ENCODE measurements at places on chromosomes 3 and 15. TPM values are rescaled to one million over a fixed set of nuclear protein-coding genes. Genes with fewer than 3 reads are reported as not detected.

DNA sequence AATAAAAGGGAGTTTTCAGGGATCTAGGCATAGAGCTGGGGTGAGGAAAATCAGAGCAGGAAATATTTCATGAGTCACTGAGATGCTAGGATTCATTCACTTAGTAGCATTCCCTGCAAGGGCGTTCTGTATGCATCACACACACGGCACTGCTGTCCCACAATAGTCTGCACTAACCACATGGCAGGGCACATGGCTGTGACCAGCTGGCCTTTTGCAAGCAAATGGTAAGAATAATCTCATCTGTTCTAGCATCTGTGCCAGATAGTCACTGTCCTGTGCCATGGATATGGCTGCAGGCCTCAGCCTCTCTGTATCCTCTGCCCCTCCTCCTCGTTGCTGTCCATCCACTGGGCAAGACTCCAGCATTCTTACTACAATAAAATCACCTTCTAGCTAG lies 37.8 kb downstream of the BOC start:
- H3K27ac ChIP-seq: no peak overlapping the region
- no peaks in the 10 kb centered on the region for H3K4me1 ChIP-seq
- H3K4me3 ChIP-seq: no peak overlapping the region
- no peaks in the 10 kb centered on the region for H3K27me3 ChIP-seq

Gene TAMM41
- total RNA-seq: 28.6 TPM

DNA sequence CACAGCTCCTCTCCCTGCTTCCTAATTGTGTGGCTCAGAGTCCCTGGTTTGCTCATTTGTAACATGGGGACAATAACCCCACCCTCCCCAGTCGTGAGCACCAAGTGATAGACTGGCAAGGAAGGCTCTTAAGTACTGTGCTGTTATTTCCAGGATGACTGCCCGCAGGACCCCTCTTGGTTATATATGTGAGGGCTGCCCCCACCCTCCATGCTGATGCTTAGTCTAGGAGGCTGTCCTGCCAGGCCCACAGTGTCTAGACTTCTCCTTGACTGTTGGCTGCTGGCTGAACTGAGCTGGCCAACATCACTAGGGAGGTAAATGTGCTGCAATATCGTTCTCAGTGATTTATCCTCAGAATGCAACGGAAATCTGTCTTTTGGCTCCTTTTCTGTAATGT lies 45.1 kb downstream of the RAB11A start:
- H3K4me1 ChIP-seq: no peaks in the 10 kb centered on the region
- no peak for DNase-seq
- H3K4me3 ChIP-seq: no peak overlapping the region

DNA sequence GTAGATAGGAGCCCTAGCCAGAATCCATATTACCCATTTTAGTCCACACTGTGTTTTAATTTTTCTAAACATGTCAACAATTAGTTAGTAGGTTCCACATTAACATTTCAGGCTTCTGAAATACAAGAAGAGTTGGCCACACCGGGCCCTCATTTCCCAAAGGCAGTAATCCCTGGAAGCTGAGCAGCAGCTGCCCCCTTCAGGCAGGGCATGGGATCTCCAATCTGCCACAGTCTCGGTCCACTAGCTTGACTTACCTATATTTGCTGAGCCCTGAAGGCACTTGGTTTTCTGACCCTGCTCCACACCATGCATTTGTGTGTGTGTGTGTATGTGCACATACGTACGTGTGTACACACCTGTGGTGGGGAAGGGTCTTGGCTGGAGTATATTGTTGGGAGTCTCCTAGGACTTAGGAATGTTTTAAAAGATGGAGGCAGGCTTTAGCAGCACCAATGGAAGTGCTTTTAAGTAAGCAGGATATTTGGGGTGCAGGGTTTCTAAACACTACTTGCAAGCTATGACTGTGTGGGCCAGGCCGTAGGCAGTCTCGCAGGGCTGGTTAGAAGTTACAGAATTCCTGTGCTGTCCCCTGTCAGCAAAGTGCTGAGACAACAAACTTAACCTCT lies 71.2 kb upstream of the SOX14 start:
- no peak for DNase-seq
- no peak overlapping the region for H3K27ac ChIP-seq
- no peak overlapping the region for H3K4me3 ChIP-seq
- H3K36me3 ChIP-seq: no peaks in the 10 kb centered on the region

GRCh38 chr3:195458316-195458717 lies 15.5 kb upstream of the ACAP2 start:
- H3K27ac ChIP-seq: peak overlapping the region; percentile 59
- no peaks in the 10 kb centered on the region for H3K27me3 ChIP-seq
- H3K36me3 ChIP-seq: no peaks in the 10 kb centered on the region
- H3K4me3 ChIP-seq: peak overlapping the region; percentile 45

GRCh38 chr15:51970132-51970817 lies 1.3 kb downstream of the LEO1 start:
- no peak overlapping the region for H3K27ac ChIP-seq
- no peaks in the 10 kb centered on the region for H3K27me3 ChIP-seq
- DNase-seq: no peak
- H3K4me1 ChIP-seq: peaks cover 13% of the 10 kb centered on the region

- DNase-seq: no peak
- H3K4me3 ChIP-seq: no peak overlapping the region
These were observed 357.7 kb downstream of the OTOL1 start for GRCh38 chr3:161854232-161854771.

DNA sequence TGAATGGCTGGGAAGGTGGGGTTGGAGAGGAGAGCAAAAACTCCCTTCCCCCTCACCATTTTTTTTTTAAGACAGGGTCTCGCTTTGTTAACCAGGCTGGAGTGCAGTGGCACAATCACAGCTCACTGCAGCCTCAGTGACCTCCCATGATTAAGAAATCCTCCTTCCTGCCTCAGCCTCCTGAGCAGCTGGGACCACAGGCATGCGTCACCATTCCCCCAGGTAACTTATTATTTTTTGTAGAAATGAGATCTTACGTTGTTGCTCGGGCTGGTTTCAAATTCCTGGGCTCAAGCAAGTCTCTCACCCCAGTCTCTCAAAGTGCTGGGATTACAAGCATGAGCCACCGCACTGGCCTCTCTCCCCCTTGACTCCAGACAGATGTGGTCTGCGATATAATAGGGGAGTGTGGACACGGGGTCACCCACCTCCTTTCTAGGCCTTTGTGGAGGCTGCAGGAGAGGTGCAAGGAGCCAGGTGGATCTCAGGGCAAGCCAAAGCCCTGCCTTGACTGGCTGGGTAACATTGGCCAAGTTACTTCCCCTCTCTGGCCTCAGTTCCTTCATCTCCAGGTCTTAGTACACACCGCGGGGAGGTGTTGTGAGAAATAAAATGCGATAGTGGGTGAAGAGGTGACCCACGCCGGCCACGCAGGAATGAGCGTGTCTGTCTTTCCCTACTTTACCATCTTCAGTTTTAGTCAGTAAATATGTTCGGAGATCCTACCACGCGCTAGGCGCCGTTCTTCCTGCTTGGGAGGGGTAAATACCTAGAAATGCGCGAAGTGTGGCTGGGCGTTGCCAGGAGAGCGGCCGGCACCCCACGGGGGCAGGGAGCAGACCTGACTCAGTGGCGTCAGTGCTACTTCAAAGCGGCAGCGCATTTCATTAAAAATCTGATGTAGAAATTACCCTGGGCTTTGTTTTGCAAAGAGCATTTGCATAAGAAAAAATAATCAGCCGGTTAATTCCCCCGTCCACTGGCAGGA lies 20.2 kb upstream of the CORO2B start:
- no peak overlapping the region for H3K27ac ChIP-seq
- H3K4me3 ChIP-seq: no peak overlapping the region
- peaks cover 4% of the 10 kb centered on the region for H3K4me1 ChIP-seq
- H3K27me3 ChIP-seq: no peaks in the 10 kb centered on the region
- H3K36me3 ChIP-seq: no peaks in the 10 kb centered on the region

DNA sequence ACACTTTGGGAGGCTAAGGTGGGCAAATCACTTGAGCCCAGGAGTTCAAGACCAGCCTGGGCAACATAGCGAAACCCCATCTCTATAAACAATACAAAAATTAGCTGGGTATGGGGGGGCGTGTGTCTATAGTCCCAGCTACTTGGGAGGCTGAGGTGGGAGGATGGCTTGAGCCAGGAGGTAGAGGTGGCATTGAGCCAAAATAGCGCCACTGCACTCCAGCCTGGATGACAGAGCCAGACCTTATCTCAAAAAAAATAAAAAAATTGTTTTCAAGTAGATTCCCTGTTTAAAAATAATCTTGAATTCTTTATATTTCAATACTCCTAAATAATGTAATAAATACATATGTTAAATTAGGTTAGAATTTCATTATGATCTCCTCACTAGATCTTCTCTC lies 9.8 kb downstream of the HMCES start:
- H3K27me3 ChIP-seq: no peaks in the 10 kb centered on the region
- H3K27ac ChIP-seq: no peak overlapping the region
- H3K36me3 ChIP-seq: peaks cover 15% of the 10 kb centered on the region

Gene CLDN1
- not detected for total RNA-seq

Gene SNTN
- not detected for total RNA-seq

DNA sequence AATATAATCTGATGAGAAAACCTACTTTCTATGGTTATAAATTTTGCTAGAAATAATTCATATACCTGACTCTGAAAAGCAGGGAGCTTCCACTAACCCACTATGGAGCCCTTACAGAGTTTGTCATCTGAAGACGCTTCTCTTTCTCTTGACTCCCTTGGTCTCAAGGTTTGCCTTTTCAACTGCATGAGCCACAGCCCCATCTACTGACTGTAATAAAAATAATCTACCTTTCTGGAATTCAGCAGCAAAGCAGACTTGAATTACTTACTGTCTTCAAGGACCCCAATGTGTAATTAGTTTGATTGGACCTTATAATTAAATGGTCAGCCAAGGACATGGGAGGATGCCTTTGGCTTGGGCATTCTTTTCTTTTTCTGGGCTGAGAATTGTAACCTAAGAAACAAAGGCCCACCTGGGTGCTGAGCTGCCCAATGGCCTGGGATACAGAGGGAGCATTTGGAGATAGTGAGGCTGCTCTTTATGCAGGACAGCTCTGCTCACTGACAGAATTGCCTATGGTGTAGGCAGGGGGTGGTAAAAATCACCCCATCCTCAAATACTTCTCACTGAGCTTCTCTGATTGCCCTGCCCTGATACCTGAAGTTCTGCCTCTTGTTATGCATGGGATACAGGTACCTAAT lies 178.6 kb upstream of the TRIM42 start:
- no peaks in the 10 kb centered on the region for H3K4me1 ChIP-seq
- H3K36me3 ChIP-seq: no peaks in the 10 kb centered on the region
- no peaks in the 10 kb centered on the region for H3K27me3 ChIP-seq
- no peak overlapping the region for H3K27ac ChIP-seq

- no peak overlapping the region for H3K4me3 ChIP-seq
- H3K27me3 ChIP-seq: no peaks in the 10 kb centered on the region
- H3K36me3 ChIP-seq: no peaks in the 10 kb centered on the region
- H3K4me1 ChIP-seq: peaks cover 11% of the 10 kb centered on the region
These were observed 2.0 kb downstream of the CIB2 start for GRCh38 chr15:78129077-78129750.

GRCh38 chr3:47802734-47803479 lies at the start of gene DHX30:
DHX30 (plus strand) TSS chr3:47803138; CDS start chr3:47810684, 7,546 bp downstream.
- peak; percentile 87 for DNase-seq
- H3K4me1 ChIP-seq: peaks cover 12% of the 10 kb centered on the region
- H3K4me3 ChIP-seq: peak within 1 kb of the TSS; percentile 65
- peak within 1 kb of the TSS; percentile 92 for H3K27ac ChIP-seq
- no peaks in the 10 kb centered on the region for H3K27me3 ChIP-seq

Gene PLCH1
- 0.56 TPM for total RNA-seq

DNA sequence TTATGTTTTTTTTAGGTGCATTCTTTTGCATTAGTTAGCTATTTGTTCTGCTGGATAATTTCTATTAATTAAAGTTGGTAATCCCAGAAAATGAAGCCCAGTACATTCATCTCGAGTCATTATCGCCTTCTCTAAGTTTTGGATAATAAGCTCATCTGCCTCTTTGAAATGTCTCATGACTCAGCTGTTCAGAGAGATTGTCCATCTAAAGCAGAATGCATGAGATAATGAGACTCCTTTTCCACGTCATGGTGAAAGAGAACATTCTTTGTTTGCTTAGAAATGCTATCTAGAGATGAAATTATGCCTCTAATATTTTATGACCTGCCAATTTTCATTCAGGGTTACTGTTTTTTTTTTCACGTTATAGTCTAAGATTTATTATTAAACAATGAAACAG lies 374.7 kb upstream of the GOLIM4 start:
- no peaks in the 10 kb centered on the region for H3K4me1 ChIP-seq
- no peaks in the 10 kb centered on the region for H3K36me3 ChIP-seq
- no peak for DNase-seq
- no peaks in the 10 kb centered on the region for H3K27me3 ChIP-seq
- no peak overlapping the region for H3K27ac ChIP-seq
- no peak overlapping the region for H3K4me3 ChIP-seq

DNA sequence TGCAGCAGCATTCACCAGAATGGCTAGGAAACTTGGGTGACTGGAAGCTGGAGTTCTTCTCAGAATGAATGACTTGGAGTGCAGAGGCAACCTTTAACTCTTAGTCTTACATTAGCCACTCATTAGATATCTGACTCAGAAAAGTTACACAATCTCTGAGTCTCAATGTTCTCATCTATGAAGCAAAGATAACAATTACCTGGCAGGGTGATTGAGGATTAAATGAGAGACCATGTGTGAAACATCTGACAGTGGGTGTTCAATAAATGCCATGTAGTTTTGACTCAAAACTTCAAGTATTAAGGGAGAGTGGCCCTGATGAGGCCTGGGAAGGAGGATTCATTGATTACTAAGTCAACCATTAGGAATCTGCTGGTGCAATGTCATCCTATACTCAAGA lies 48.3 kb downstream of the MRPL3 start:
- H3K27me3 ChIP-seq: no peaks in the 10 kb centered on the region
- DNase-seq: no peak
- H3K27ac ChIP-seq: no peak overlapping the region
- no peaks in the 10 kb centered on the region for H3K4me1 ChIP-seq
- no peaks in the 10 kb centered on the region for H3K36me3 ChIP-seq
- H3K4me3 ChIP-seq: no peak overlapping the region

Data from naive thymus-derived CD4-positive, alpha-beta T cell (primary cell).